ENCODE measurements at places on chromosomes 3 and 15.

DNA sequence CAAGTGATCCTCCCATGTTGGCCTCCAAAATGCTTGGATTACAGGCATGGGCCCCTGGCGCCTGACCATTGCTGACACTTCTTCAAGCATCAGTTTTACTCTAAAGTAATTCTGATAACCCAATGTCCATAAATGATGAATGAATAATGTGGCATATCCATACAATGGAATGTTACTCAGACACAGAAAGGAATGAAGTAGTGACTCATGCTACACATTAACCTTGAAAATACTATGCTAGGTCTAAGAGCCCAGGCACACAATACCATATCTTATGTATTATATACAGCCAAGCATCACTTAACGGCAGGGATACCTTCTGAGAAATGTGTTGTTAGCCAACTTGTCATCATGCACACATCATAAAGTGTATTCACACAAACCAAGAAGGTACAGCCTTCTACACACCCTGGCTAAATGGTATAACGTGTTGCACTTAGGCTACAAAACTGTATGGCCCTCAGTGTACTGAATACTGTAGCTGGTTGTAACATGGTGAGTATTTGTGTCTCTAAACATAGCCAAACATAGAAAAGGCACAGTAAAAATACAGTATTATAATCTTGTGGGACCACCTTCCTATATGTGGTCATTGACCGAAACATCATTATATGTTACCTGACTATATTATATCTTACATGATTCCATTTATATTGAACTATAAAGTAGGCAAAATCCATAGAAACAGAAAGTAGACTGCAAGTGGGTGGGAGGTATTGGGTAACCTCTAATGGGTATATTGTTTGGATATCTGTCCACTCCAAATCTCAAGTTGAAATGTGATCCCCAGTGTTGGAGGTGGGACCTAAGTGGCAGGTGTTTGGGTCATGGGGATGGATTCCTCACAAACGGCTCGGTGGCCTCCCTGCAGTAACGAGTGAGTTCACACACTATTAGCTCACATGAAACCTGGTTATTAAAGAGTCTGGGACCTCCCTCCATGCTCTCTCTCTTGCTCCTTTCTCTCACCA, 31.4 kb downstream of the MKRN2 start:
- no peak for DNase-seq

- no peak for DNase-seq
These were observed 94.0 kb downstream of the ETFA start for GRCh38 chr15:76217029-76217881.

GRCh38 chr3:60144071-60144470, 1094.2 kb upstream of the CFAP20DC start:
- DNase-seq, result no peak

GRCh38 chr15:55695432-55695831, 47.5 kb downstream of the PRTG start:
- no peak for DNase-seq

DNA sequence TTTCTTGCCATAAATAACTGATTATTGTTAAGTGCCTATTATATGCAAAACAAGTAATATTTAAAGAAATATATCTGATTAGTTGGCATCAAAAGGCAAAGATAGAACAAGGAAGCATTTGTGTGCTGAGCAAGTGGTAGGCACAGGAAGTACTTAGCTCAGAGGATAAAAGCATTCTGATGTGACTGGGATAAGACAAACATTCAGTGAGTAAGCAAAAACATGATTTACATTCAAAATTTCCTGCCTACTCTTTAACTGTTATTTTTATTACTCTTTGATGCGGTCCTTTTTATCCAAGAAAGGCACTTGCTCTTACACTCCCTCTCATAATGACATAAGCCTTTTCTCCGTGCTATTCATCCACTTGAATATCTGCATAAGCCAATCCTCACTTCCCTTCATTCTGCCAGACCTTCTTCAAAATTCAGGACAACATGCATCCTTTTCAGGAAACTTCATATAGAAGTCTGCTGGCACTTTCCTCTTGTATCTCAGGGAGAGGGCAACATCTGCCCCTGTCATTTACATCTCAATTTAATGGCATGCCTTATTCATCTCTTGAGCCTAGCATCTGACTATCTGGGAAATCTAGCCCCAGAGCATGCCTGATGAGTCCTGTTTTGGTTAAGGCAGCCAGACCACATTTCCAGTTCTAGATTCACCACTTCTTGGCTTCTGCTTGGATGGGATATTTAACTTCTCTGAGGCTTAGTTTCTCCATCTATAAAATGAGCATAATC, 478.2 kb upstream of the ROBO2 start:
- no peak for DNase-seq

- DNase-seq, result no peak
These were observed 897.6 kb upstream of the NR2F2 start for GRCh38 chr15:95432878-95433405.

DNA sequence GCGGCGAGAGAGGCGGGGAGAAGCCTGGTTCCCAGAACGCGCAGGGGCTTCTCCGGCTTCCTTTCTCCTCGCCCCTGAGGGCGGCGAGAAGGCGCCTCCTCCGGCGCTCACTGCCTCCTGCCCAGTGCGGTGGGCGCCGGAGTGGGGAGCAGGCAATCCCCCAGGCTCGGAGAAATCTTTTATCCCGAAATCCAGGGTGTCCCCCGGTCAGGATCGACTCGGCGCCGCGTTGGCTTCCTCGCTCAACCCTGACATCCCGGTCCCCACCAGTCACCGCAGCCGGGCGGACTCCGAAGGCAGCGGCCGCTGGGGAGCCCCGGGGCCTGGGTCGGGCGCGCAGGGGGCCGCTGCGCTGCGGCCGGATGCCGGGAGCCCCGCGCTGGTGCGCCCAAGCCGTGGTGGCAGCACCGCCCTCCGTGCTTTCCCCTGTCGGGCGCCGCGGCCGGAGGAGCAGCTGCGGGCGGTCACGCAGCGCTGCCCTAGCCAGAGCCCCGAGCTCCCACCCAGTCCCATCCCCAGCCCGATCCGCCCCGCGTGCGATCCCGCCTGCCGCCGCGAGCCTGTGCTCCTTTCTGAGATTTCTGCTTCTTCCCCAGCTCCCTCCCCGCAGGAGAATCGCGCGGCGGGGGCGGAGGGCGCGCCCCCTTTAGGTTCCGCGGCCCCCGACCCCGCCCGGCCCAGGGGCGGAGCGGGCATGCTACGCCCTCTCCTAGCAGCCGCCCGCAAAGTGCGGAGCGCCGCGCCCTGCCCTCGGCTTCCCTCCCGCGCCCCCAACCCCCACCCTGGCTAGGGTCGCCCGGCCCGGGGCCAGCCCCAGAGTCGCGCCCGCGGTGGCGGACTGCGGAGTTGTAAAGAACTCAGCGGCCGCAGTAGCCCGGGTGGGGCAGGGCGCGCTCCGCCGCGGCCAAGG, 683 bp upstream of the CACNA2D3 start:
- DNase-seq, result no peak

GRCh38 chr3:138493804-138494606, 59.6 kb downstream of the ESYT3 start:
- no peak for DNase-seq

GRCh38 chr3:126854666-126855065, 128.2 kb upstream of the PLXNA1 start:
- DNase-seq, result no peak

- DNase-seq, result no peak
These were observed 183.8 kb downstream of the OPA1 start for GRCh38 chr3:193776626-193777358.

DNA sequence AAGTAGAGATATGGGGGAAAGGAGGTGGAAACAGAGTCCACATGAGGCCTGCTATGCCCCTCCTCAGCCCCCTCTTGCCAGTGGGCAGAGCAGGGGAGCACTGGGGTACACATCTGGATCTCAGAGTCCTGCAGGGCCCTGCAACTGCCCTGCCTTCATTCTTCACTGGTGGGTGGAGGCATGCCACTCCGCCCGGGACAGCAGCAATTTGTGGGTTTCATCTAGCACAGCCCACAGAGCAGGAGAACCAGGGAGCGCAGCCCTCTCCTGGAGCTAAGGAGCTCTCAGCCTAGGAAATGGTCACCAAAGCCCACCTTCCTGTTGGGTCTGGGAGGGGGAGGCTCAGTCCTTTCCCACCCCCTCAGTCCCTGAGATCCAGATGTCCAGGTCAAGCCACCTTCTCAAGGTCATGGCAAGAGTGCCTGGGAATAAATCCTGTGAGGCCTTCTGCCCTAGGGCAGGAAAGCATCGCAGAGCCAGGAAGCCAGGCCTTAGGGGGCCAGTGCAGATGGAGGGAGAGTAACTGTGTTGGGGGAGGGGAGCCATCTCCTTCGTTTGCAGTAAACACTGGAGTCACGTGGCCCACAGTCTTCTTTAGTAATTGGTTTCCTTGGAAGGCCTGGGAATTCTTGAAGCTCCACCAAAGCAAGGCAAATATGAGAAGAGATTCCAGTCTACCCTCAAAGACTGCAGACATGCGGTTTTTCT, 31.0 kb downstream of the ANP32A start:
- DNase-seq, result no peak

DNA sequence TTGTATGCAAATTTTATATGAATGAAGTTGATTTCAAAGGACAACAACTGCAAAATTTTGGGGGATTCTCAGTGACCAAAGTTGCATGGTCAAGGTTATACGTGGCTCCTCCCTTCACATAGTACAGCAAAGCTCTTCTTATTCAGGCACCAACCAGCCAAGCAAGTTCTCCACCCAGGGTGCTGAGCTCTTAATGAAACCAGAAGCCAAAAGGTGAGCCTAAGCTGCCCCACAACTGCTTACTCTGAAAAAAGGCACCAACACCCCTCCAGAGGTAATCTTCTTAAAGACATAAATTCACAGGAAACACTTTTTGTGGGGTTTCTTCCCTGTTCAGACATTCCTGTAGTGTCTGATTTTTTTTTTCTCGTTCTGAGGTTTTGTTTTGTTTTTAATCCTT, 106.1 kb upstream of the GMNC start:
- no peak for DNase-seq

- no peak for DNase-seq
These were observed 65.3 kb upstream of the SIAH2 start for GRCh38 chr3:150828261-150828660.

- peak; percentile 83 for DNase-seq
These were observed 55.6 kb downstream of the CCR3 start for GRCh38 chr3:46297658-46298423.

- no peak for DNase-seq
These were observed 103.8 kb upstream of the PRICKLE2 start for GRCh38 chr3:64329037-64329436.

DNA sequence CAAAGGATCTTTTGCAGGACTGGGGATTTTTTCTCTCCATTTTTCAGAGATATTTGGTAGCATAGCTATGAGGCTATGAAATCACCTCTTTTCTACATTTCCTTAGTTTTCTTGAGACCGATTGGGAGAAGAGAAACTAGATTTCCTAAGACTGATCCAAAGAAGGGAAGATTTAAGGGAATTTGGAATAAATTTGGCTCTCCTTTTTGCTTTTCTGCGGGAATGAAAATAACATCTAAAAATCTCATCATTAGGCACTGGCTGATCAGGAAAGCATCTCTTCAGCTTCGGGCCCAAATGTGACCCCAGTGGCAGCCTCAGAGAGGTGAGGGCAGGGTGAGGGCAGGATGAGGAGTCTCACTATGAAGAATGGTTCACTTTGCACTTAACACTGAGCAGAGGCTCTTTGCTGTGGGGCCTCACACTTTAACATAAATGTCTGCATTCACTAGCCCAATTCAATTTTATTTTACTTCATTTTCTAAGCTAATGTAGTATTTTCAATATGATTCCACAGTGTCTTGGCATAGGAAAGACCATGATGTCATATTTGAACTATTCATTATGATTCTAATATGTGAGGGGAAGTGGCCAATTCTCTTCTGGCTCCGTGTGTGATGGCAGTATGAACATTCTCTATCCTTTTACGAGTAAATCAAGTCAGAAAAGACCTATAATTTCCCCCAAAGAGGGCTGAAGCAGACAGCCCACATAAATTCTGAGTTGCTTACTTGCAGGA, 193.2 kb downstream of the MEX3B start:
- no peak for DNase-seq

- DNase-seq, result no peak
These were observed 70.4 kb downstream of the WWTR1 start for GRCh38 chr3:149587383-149587782.

GRCh38 chr3:161649900-161650484, 153.4 kb downstream of the OTOL1 start:
- no peak for DNase-seq

DNA sequence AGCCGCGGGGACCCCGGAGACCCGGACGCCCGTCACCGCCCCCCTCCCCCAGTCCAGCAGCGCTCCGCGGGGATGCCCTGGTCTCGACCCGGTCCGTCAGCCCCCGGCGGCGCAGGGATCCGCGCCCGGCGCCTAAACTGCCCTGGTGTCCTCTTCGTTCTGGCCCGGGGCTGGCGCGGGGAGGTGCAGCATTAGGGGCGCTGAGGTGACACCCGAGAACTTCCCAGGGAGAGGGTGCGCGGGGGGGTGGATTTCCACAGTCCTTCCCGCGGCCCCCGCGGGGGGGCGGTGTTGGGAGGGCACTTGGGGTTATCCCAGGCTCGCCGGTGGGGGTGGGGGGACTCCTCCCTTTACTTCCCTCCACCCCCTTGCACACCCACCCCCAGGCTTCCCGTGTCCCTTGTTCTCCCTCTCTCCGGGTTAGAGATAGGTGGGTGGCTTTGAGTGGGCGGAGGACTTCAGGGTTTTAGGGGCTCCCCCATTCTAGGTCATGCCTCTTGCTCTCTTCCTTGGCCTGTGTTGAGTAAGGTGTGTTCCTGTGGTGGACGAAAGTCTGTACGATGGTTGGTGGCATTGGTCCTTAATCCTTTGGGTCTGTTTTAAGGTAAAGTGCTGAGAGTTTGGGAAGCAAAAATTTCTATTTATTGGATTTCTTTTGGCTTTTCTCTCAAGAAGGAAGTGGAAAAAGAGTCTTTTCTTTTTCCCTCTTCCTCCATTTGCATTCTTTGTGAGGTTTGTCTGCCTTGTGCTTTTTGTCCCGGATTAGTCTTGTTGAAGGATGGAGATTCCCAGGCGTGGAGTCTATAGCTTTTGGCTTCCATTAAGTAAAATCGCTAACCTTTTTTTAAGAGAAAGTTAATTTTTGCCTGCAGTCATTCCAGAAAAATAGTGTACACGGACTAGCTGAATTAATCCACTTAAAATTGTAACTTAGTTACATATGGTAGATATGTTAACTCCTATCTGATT, 811 bp downstream of the SKIL start:
- DNase-seq, result peak; percentile 76

DNA sequence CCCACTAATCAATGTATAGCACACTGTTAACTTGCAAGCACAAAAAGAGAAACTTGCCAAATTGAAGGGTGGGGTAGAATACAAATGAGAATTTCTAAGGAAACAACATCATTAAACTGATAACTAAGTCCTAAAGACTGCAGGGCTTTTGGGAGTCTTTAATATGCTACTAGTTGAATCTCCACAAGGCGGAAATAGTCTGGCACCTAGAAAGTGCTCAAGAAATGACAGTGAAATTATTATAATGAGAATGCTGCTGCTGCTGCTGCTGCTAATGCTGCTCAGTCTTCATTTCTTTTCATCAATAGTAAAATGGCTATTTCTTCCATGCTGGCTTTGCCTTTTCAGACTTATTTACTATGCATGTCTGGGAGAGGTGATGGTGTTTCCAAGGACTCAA, 91.8 kb downstream of the BTD start:
- DNase-seq, result no peak

GRCh38 chr3:167743799-167744198, 8.3 kb downstream of the SERPINI1 start:
- no peak for DNase-seq

Measured in OCI-M1 (cell line).